ELR (cell line): ENCODE measurements at places on chromosomes 7 and 10.

- DNase-seq = no peak
Measured at GRCh38 chr10:22210267-22210666, 7.5 kb downstream of the EBLN1 start.

GRCh38 chr7:154789404-154789803, 213.5 kb downstream of the PAXIP1 start:
- no peak for DNase-seq

DNA sequence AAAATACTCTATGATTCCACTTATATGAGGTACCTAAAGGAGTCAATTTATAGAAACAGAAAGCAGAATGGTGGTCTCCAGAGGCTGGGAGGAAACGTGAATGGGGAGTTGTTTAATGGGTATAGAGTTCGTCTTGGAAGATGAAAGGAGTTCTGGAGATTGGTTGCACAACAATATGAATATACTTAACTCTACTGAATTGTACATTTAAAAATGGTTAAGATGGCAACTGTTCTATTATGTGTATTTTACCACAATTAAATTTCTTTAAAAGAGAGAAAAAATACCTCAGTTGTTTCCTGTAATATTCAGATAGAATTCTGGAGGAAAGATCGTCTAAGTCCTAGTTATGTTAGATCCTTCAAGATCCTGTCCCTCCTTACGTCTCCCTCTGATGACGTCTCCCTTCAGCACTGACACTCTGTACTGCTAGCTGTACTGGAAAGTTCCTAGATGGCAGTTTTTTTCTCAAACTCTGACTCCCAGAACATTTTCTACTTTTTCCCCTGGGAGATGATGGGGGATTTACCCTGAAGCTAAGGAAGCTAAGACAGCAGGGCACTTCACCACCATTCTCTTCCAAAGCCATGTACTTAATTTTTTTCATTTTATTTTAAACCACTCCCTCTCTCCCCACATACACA, 53.2 kb upstream of the CAV2 start:
- no peak for DNase-seq

DNA sequence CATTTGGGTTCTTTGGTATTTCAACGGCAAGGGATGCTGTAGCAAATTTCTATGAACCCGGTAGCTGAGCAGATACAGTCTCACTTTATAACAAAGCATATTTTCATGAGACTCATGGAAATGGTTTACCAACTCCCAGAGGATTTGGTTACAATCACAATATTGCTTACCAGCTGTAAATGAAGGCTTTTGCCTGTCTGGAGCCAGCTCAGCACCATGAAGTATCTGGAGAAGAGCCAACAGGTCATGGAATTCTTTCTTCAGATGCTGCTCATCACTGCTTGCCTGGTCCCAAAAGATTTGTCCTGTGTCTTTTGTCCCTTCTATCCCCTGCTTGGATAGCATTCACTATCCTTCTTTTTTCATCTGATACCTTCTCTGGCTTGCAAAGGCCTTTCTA, 316.9 kb upstream of the PHYHIPL start:
- no peak for DNase-seq

GRCh38 chr10:75859141-75859540, 427.7 kb downstream of the LRMDA start:
- no peak for DNase-seq

DNA sequence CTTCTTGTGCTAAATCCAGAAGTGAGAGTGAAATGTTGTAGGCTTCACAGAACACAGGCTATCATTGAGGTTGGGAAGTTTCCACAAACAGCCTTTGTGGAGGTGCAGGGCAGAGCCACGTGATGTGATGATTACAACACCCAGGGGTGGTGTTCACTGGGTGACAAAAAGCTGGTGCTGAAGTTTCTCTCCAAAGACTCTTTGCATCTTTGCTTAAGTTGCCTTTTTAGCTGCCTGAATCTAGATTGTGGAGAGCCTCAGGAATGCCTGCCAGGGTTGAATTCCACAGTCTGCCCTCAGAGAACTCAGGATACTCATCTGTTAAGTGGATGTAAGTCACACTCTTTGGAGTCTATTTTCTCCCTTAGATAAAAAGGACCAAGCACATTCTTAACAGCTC, 56.3 kb downstream of the PLXNA4 start:
- DNase-seq = no peak

GRCh38 chr7:87225696-87226095, 6.2 kb upstream of the TMEM243 start:
- peak; percentile 74 for DNase-seq

- DNase-seq = no peak
Measured at GRCh38 chr10:128083191-128083895, 42.9 kb downstream of the MKI67 start.

DNA sequence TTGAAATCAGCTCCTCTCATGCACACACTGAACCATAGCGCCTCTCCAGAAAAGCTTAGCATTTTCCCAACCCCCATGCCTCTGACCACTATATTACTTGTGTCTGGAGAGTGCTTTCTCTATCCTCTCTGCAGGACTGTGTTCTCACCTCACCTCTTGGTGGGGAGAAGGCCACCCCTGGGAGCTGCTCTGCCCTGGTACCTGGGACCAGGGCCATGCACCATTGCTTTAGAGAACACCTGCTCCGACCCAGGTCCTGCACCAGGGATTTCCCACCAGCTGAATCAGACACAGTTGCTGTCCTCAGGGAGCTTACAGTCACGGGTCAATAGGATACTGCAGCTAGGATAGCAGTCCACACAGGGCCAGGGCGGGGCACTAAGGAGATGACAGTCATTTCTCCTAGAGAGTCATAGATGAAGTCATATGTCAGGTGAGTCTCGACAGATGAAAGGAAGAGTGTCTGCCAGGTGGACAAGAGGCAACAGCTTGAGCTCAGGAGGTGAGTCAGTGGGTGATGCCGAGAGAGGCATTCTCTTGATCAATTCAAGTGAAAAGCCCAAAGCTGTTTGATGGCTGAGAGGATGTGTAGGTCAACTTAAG, 619 bp upstream of the LMTK2 start:
- DNase-seq = no peak
